Caki2 (cell line): ENCODE measurements at places on chromosomes 1 and 21. TPM values are rescaled to one million over a fixed set of nuclear protein-coding genes. Genes with fewer than 3 reads are reported as not detected.

GBP3 gene
- total RNA-seq, result 6.7 and 9.7 TPM in 2 replicates

GRCh38 chr1:60878323-60878722 lies 204.0 kb upstream of the NFIA start:
- DNase-seq, result no peak

- no peak for DNase-seq
Observed at GRCh38 chr21:26969971-26970725, 3.3 kb upstream of the ADAMTS5 start.

GRCh38 chr1:31837451-31838158 lies 21.8 kb upstream of the SPOCD1 start:
- DNase-seq, result no peak

- DNase-seq, result no peak
Observed at GRCh38 chr1:20710469-20711284, 7.1 kb downstream of the KIF17 start.

GRCh38 chr1:210598135-210598652 lies 269.5 kb downstream of the HHAT start:
- DNase-seq, result peak; percentile 88

DNA sequence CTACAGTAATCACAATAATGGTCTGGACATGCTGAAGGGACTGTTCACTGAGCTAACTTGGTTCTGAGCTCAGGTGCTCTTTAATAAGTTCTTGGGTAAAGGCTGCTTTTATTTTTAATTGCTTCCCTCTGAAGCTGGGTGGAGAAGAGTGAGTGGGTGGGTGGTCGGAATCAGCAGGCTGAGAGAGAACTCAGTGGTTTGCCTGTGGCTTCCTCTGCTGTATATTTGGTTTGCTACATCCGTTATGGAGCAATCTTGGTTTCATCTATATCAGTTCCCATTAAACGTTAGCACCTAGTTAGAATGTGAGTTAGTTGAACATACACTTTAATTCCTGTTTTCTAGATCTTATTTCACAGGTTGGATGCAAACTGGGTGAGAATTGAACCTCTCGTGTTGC lies 23.3 kb downstream of the CNIH4 start:
- no peak for DNase-seq

GRCh38 chr1:82266351-82266750 lies 465.6 kb downstream of the ADGRL2 start:
- DNase-seq, result no peak
